C1 segment of cervical spinal cord (tissue), 14 donors: ENCODE measurements at places on chromosomes 4 and X.

DNA sequence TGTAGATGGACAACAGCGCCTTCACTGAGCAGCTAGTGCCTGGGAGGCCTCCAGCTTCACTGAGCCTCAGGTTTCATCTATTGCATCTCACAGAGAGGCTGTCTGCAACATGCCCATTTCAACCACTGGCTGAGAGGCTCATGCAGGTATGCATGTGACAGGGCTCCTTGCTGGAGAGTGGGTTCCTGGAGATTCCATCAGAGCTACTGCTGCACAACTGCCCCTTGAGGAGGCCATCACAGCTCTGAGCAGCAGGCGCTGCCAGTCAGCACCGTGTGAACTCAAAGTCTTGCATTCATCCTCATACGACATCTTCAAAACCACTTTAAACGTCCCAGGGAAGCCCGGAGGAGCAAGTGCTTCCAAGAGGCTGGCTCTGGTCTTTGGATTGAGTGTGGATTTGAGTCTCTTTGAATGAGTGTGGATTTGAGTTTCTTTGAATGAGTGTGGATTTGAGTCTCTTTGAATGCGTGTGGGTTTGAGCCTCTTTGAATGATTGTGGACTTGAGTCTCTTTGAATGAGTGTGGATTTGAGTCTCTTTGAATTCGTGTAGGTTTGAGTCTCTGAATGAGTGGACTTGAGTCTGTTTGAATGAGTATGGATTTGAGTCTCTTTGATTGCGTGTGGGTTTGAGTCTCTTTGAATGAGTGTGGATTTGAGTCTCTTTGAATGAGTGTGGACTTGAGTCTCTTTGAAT, 8.7 kb downstream of the P2RY8 start:
- DNase-seq = no peak

DNA sequence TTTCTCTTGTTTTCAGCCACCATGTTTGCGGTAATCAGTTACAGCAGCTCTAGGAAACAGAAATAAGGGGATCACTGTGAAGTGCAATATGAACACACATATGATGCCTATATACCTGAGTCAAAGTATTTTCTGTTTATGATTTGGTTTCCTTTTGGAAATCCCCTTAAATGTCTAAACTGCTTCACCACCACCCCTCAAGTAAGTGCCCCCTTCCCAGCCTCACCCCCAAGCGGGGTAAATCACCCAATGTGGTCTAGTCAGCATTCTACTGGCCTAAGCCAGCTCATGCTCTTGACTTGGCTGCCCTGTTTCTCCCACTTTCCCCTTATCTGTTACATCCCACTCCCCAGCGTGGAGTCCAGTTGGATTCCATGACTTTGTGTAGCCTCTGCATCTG, 176.5 kb downstream of the QDPR start:
- no peak for DNase-seq

GRCh38 chr4:51866835-51867234, 23.9 kb downstream of the DCUN1D4 start:
- DNase-seq = no peak

DNA sequence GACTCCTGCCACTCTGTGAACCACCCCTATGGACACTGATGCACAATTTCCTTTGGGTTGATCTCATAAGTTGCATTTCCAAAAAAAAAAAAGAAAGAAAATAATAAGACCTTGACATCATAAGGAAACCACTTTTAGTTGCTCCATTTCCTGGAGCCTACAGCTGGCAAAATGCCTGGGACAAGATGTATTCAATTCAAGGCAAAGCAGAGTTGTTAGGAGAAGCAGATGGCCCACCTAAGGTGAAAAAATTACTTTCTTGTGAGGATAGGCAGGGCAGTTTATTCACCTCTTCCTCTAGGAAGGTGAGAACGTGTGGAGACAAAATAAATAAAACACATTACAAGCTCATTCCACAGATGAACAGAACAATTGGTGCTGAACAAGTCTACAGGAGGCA, 14.1 kb upstream of the SCRG1 start:
- DNase-seq = no peak

- no peak for DNase-seq
Measured at GRCh38 chrX:98548519-98548918, 1664.8 kb downstream of the RPA4 start.

- no peak for DNase-seq
Measured at GRCh38 chr4:74039315-74039763, 850 bp upstream of the CXCL3 start.

GRCh38 chrX:82528525-82528924, 979.6 kb upstream of the POU3F4 start:
- no peak for DNase-seq

GRCh38 chrX:99271641-99272040, 1138.4 kb downstream of the PCDH19 start:
- DNase-seq = no peak

GRCh38 chr4:132332932-132333723, 816.0 kb upstream of the PCDH10 start:
- no peak for DNase-seq

- DNase-seq = no peak
Measured at GRCh38 chr4:845233-845835, 19.4 kb upstream of the CPLX1 start.

DNA sequence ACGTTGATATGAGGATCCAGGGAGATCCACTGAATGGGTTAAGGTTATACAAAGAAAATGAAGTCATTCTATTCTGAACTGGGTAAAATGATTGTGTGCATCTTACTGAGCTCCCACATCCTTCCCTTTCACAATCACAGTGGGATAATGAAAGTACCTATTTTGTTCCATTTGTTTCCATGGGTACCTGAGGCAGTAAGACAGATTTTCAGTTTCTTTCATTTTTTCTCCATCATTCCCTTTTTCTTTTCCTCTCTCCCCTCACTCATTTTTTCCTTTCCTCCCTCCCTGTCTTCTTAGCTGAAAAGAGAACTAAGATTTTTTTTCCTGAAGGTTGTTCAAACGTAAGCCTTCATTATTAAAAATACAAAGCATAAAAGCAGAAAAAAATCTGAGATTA, 4.6 kb downstream of the GRIA2 start:
- DNase-seq = no peak

DNA sequence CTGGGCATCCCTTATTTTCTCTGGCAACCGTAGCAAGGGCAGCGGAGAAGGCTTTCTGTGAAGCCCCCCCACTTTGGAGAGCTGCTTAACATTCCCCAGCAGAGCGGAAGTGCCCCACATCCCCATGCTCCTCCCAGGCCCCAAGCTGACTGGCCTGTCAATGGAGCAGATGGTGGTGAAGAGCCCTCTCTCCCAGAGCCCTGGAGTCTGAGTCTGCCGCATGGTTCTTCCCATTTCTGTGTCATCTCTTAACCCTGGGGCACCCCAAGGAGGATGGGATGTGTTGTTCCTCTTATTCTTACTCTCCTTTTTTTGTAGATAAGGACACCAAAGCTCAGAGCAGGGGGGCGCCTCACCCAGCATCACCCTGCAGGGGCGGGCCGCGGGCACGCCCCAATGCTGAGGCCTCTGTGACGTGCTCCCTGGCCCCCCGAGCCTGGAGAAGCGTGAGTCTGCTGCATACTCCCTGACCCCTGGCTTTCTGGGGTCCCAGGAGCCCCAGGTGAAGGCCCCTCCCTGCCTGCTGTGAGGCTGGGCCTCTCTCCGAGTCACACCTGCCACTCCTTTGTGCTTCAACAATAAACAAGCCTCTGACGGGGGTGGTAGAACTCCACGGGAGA, 35.9 kb downstream of the ADRA2C start:
- no peak for DNase-seq

- DNase-seq = no peak
Measured at GRCh38 chr4:79201971-79202370, 123.9 kb downstream of the NAA11 start.

GRCh38 chrX:40852586-40852985, 117.2 kb upstream of the MED14 start:
- DNase-seq = no peak

DNA sequence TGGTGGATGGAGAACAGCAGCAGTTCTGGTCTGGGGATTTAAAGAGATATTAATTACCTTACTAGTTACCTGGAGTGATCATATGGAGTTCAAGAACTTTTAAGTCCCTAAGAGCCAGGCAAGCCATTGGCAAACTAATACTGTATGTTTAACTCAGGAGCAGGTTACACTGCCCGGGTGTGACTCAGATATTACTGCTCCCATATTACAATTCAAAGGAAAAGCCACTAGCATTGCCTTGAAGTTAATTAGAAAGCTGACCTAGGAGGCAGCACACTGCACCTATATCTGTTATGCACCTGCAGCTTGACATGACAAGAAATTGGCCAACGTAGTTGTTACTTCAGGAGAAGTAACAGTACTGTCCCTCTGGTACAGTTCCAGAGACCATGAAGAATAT, 47.2 kb downstream of the GRK4 start:
- no peak for DNase-seq
